ENCODE measurements at places on chromosomes 2 and 18.

- no peak for DNase-seq
Observed at GRCh38 chr18:35514283-35514682, 16.5 kb upstream of the INO80C start.

GRCh38 chr2:102028470-102028869 lies 36.7 kb downstream of the IL1R2 start:
- no peak for DNase-seq

DNA sequence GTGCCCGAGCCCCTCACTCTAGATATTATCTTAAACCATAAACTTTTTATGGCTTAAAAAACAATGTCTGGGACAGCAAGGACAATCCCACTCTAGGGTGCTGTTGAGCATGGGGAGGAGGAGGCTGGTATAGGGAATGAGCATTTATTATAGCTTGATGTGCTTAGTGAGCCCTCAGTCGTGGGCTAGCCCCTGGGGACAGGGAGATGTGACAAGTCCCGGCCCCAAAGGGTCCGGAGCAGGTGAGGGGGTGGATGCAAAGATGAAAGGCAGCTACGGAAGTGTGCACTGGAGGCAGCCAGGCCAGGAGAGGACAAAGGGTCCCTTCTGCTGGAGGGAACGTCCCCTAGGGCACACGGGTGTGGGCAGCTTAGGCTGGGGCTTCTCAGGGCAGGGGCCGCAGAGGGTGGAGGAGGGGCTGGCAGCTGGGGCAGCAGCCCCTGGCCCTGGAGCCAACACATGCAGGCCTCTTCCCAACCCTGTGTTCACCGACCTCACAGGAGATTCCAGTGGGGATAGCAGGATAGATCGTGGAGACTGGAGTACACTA lies 106.3 kb upstream of the GPC1 start:
- DNase-seq: no peak

GRCh38 chr18:23169673-23170044 lies 34.4 kb downstream of the CABLES1 start:
- no peak for DNase-seq

DNA sequence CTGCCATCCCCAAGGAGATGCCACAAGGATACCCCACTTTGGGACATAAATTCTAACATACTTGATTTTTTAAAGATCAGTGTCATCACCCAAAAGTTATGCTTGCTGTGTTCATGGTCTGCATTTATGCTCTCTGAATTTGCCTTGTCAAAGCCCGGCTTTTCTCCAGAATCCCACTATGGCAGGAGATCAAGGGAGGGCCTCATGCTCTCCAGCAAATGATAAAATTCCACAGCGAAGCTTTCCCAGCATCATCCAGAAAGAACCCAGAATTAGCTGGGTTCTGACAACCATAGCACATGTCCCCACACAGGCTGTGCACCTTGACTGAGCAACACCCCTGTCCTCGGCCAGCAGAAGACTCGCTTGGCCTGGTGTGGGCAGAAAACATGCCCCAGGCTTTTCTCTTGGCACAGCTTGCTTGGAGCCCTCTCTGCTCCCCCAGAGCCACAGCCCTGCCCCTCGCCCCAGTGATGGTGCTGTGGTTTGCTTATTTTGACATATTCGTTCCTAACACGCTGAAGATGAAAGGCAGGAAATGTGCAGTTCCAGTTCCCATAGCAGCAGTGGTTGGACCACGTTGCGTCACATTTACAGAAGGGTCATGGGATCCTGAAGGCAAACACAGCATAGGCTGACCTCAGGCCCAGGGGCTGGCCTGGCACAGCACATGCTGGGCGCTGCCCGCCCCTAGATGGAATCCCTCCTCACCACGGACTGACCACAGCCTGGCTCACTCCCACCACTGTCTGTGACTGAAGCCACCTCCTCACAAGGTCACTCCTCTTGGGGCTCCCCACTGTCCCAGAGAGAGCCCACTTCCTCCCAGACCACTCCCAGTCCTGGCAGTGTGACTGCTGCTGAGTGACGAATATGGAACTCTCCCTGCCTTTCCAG lies 14.1 kb upstream of the CHRNA1 start:
- DNase-seq: peak; percentile 57

DNA sequence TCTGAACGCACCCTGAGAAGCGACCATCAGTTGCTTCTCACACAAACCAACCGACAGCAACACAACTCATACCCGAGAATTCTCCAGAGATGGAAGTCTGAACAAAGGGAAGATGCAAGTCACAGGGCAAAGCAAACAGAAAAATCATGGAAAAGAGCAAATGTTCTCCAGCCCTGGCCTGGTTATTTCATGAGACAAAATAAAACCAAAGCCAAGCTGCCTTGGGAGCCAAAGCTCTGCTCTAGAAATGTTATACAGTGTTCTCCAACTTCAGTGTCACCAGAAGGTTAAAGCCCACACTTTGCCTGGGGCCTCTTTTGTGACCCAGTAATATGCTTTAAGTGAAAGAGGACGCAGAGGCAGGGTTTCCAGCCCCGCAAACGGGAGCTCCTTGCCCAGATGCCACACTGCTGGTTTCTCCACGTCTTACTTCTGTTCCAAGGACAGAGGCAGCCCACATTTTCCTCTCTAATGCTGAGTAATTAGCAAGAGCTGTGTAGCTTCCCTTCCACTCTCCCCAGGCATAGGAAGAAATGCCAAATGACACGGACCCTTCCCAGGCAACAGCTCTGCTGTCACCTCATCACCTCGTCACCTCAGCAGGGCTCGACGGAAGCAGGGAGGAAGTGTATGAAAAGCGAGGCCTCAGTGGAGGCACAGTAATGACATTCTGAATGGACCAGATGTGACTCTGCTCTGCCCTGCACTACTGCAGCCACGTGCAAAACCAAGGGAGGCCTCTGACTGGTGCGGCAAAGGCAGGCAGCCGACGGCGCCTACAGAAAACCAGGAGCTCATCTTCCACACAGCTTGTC lies 64.7 kb downstream of the FBXO15 start:
- DNase-seq: no peak

GRCh38 chr18:63648241-63648640 lies 4.2 kb upstream of the SERPINB4 start:
- DNase-seq: no peak

GRCh38 chr2:200748779-200749178 lies 62.9 kb upstream of the BZW1 start:
- DNase-seq: no peak

DNA sequence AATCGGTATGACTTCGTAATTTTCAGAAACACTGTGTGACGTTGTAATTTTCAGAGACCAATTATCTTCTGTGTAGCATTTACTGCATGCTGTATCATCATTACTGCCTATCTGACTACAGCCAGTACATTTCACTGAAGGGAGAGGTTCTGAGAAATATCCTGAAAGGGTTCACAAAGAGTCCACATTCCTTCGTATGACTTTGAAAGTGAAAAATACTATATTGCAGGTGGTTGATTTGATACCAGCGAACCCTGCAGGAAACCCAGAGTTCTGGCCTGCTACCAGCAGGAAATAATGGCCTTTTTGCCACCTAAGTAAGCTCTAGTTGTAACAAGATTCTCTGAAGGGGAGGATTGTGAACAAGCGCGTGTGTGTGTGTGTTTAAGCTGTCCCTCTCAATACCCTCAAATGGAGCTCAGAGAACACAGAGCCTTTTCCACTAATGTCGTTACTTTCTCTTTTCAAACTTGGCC lies 155.5 kb downstream of the ARHGAP28 start:
- no peak for DNase-seq

- no peak for DNase-seq
Observed at GRCh38 chr2:7738596-7738995, 821.4 kb downstream of the RNF144A start.

GRCh38 chr2:150606380-150607060 lies 119.1 kb upstream of the RND3 start:
- DNase-seq: no peak

DNA sequence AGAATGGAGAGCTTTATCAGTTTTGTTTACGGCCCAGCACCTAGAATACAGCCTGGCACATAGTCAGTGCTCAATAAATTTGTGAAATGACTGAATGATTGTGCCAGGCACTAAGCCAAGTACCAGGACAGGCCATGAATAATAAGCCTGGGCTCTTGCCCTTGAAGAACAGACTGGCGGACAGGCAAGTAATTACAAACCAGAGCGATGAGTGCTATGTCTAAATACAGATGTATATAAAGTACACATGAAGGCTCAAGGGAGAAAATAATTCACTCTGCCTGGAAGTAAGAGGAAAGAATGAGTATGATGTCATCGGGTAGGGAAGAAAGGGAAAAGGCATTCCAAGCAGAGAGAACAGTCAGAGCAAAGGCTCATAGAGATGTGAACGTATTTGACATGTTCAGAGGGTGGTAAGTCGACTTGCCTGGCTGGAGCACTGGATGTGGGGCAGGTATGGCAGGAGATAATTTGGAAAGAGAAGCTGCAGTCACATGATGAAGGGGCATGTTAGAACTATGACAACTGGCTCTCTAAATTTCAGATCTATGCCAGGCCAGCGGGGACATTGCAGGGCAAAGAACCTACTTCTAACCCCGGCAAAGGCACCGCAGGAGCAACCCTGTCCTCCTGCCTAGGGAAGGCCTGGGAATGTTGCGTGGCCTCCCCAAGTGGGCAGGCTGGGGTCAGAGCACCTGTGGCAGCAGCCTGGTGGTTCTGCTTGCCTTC lies 119.1 kb upstream of the STPG4 start:
- no peak for DNase-seq

DNA sequence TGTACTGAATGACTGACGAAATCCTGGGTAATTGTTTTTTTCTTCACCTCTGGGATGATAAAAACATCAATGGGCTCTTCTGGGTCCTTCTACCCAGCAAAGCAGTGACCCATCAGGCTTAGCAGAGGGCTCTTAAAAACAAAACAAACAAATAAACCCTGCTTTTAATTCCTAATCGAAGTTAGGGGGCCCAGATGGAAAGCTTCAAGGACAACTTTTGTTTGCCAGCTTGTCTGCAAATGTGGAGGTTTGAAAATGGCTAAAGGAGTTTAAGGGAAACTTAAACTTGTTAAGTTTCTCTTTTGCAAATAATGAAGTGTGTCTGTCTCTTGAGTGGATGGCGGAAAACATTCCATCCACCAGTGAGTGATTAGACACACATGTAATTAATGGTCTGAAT lies 327.2 kb downstream of the SATB2 start:
- no peak for DNase-seq

- DNase-seq: no peak
Observed at GRCh38 chr2:10124538-10125045, 2.1 kb downstream of the RRM2 start.

DNA sequence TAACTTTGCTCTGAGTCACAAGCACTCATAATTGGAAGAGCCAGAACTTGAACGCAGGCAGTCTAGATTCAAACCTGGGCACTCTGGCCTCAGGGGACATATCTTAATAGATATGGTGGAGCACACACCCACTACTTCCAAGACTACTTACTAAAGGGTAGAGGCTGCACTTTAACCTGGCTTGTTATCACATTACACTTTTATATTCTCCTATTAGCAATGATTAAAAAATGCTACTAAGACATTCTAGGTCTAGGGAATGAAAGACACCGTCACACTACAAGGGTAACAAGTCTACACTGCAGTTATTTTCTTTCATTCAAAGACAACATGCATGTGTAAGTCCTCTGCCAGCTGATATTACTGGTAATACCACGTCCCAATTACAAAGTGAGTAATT lies 258.8 kb downstream of the ZNF521 start:
- no peak for DNase-seq

- DNase-seq: no peak
Observed at GRCh38 chr2:183552716-183553115, 428.5 kb downstream of the NUP35 start.

- DNase-seq: no peak
Observed at GRCh38 chr2:217848351-217848957, 154.3 kb downstream of the TNS1 start.

GRCh38 chr18:60163622-60164021 lies 209.0 kb downstream of the MC4R start:
- no peak for DNase-seq

GRCh38 chr2:191066197-191066918 lies 52.4 kb upstream of the STAT1 start:
- no peak for DNase-seq

DNA sequence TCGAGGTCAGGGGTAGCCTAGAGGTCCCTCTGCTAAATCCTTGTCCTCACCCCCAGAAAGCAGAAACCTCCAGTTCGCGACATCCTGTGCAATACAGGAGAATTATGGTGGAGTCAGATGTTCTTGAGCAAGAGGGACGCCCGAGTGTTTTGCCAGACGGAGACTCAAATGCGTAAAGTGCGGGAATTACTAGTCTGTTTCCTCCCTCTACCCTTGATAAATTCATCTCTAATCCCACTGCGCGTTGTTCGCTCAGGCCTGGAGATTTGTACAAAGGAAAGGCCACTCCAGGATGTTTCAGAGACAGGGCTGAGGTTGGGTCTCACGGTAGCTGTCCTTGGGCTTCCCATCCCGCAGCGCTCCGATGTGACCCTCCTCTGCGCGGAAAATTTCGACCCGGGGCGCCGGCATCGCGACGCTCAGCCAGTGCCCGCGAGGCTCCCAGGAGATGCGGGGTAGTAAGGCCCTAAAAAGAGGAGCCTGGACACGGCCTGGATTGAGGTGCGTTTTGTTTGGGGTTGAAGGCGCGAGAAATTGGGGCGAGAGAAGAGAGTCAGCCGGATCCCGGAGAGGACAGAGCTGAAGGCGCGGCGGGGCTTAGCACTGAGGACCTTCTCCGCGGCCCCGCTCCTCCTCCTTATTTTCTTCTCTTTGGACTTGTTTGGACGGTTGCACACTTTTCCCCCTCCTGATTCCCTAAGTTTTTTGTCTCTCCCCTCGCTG lies 2.6 kb upstream of the NEUROD1 start:
- DNase-seq: no peak

GRCh38 chr18:3180325-3180724 lies 39.4 kb downstream of the MYOM1 start:
- DNase-seq: peak; percentile 50

GRCh38 chr18:63002803-63003445 lies 287.6 kb downstream of the PHLPP1 start:
- DNase-seq: no peak

DNA sequence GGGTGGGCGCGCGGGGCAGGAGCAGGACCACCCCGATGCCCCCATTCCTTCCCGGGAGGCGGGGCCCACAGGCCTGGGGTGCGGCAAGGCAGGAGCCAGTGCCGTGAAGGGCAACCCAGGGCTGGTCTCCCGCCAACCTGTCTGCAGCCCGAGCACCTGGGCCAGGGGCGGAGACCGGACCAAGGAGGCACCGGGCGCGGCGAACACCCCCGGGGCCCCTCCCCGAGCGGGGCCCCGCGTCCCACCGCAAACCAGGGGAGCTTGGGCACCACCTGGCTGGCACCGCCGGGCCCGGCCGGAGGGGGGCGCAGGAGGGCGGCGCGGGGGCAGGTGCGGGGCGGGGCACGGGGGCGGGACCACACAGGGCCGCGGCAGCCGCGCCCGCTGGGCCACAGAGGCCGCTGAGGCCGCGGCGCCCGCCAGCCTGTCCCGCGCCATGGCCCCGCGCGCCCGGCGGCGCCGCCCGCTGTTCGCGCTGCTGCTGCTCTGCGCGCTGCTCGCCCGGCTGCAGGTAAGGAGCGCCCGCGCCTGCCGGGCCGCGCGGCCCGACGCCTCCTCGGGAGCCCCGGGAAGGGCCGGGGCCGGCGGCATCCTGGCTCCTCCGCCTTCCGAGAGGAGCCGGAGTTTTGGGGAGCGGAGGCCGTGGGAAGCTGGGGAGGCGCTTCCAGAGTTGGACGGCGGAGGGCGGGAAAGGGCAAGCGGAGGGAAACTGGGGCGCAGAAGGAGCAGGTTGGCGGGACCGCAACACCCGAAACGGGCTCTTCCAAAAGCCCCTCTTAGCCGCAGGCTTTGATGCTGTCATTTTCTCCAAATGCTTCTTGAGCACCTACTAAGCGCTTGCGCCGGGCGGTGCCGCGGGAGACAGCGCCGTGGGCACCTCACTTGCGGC lies at the start of gene TNFRSF11A:
Gene TNFRSF11A, plus strand, starts transcription at position 394 of the 889 bp plus-strand sequence. Its CDS starts 43 bp downstream, at position 437.
- DNase-seq: no peak

Measured in HS-27A (cell line).